ENCODE measurements at places on chromosomes 5 and 9.

GRCh38 chr5:67031692-67032091 lies 164.9 kb downstream of the CD180 start:
- no peaks in the 10 kb centered on the region for H3K36me3 ChIP-seq
- H3K4me3 ChIP-seq: no peak overlapping the region
- no peak for DNase-seq
- H3K4me1 ChIP-seq: peaks cover 10% of the 10 kb centered on the region

- DNase-seq: peak; percentile 37
- H3K4me3 ChIP-seq: no peak overlapping the region
- no peaks in the 10 kb centered on the region for H3K36me3 ChIP-seq
- no peak overlapping the region for H3K27ac ChIP-seq
Observed at GRCh38 chr5:13553896-13554295, 390.6 kb downstream of the DNAH5 start.

DNA sequence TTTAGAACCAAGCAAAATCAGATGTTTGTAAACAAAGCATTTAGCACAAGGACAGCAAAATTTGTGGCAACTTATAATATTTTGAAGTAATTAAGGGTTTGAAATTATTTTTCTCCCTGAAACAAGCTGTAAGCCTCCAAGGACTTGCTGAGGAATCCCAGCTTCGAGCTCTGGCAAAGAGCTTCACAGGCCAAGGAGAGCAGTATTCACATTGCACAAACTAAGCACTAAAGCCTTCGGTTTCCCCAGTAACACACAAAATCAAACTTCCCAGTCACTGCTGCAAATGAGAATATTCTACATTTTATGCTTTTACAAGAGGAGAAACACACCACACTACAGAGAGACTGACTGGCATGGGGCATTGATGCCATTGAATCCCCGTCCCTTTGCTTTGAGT lies 101.9 kb downstream of the WDR41 start:
- H3K4me3 ChIP-seq: no peak overlapping the region
- H3K27me3 ChIP-seq: no peaks in the 10 kb centered on the region
- H3K36me3 ChIP-seq: no peaks in the 10 kb centered on the region

GRCh38 chr5:140632366-140633020 lies 482 bp downstream of the CD14 start:
- peaks cover 6% of the 10 kb centered on the region for H3K4me1 ChIP-seq
- H3K4me3 ChIP-seq: peak overlapping the region; percentile 3
- no peaks in the 10 kb centered on the region for H3K27me3 ChIP-seq
- H3K27ac ChIP-seq: no peak overlapping the region

DNA sequence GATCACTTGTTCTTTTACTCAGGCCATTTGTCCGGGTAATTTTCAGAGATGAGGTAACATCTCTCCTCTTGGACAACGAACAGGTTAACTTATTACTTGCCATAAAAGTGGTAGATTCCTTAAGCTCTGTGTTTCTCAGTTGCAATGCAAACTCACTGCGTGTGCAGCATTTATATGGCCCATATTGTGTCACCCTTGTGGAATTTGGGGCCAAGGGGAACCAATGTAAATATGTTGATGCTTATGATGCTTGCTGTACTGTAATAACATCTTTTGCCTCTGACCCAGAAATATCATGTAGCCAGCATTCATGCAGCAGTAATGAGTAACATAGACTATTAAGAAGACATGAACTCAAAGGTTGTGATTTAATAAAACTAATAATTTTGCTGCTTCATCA lies 175.8 kb downstream of the ADAMTS6 start:
- no peak overlapping the region for H3K27ac ChIP-seq
- no peaks in the 10 kb centered on the region for H3K4me1 ChIP-seq
- no peaks in the 10 kb centered on the region for H3K27me3 ChIP-seq
- no peaks in the 10 kb centered on the region for H3K36me3 ChIP-seq
- no peak overlapping the region for H3K4me3 ChIP-seq

GRCh38 chr9:99112750-99113413 lies 8.0 kb downstream of the TGFBR1 start:
- no peaks in the 10 kb centered on the region for H3K4me1 ChIP-seq
- no peaks in the 10 kb centered on the region for H3K36me3 ChIP-seq
- H3K27ac ChIP-seq: no peak overlapping the region

DNA sequence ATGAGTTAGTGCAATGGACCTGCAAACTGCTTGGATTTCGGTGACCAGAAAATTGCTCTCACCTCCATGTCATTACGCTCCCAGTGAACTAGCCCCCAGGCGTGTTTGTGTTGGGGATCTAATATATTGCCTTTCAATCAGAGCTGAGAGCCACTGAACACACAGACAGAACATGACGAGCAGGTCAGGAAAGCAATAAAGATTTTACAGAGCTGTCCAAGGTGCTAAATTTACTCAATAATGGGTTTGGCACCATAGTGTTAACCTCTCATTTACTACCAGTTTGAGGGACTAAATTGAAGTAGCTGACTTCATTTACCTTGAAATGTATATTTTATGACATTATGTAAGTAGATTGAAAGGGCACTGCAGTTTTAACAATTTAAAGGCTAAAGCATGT lies 383.0 kb downstream of the EBF1 start:
- no peak overlapping the region for H3K27ac ChIP-seq
- no peak overlapping the region for H3K4me3 ChIP-seq
- H3K27me3 ChIP-seq: no peaks in the 10 kb centered on the region

- no peaks in the 10 kb centered on the region for H3K27me3 ChIP-seq
- no peak overlapping the region for H3K27ac ChIP-seq
- H3K4me3 ChIP-seq: no peak overlapping the region
- H3K4me1 ChIP-seq: no peaks in the 10 kb centered on the region
- no peaks in the 10 kb centered on the region for H3K36me3 ChIP-seq
- DNase-seq: no peak
Observed at GRCh38 chr9:23005156-23005555, 558.5 kb downstream of the DMRTA1 start.

- H3K27me3 ChIP-seq: no peaks in the 10 kb centered on the region
- H3K27ac ChIP-seq: no peak overlapping the region
- no peaks in the 10 kb centered on the region for H3K4me1 ChIP-seq
- H3K4me3 ChIP-seq: no peak overlapping the region
- no peaks in the 10 kb centered on the region for H3K36me3 ChIP-seq
- no peak for DNase-seq
Observed at GRCh38 chr9:91486699-91487497, 63.3 kb upstream of the NFIL3 start.

GRCh38 chr5:160008877-160009590 lies at the start of gene TTC1:
TTC1 (plus strand) TSS chr5:160009139; CDS start chr5:160010529, 1,390 bp downstream.
- H3K4me3 ChIP-seq: peak within 1 kb of the TSS; percentile 75
- H3K27me3 ChIP-seq: no peaks in the 10 kb centered on the region
- H3K36me3 ChIP-seq: peaks cover 13% of the 10 kb centered on the region
- H3K4me1 ChIP-seq: peaks cover 16% of the 10 kb centered on the region
